ENCODE measurements at places on chromosomes 7 and 10. TPM values are rescaled to one million over a fixed set of nuclear protein-coding genes. Genes with fewer than 3 reads are reported as not detected.

Gene TMUB1
- 63.4 TPM for total RNA-seq

Gene NEUROD6
- not detected for total RNA-seq

Gene PLEKHS1
- total RNA-seq: 0.05 TPM

Gene RSPH10B2
- 0.20 TPM for total RNA-seq

Gene SP8
- not detected for total RNA-seq

Gene LRRC18
- not detected for total RNA-seq

Gene NPSR1
- not detected for total RNA-seq
